Left lung (tissue), 14 donors: ENCODE measurements at places on chromosomes 4 and X.

DNA sequence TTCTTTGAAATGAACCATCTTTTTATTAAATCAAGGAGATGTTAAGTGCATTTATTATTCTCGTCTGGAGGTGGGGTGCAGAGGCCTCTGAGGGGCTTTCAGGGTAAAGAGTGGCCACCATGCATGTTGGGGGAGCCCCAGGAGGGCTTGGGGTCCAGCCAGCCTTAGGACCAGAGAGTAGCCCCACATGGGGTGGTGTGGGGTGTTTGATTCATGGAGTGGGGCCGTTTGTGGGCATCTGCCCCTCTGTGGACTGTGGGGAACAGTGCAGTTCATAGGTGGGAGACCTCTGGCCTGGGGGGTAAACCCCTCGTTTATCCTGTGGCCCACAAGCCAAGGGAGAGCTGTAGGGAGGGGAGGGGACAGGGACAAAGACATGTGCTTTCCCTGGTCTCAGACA, 26.9 kb downstream of the HTRA3 start:
- DNase-seq, result no peak

DNA sequence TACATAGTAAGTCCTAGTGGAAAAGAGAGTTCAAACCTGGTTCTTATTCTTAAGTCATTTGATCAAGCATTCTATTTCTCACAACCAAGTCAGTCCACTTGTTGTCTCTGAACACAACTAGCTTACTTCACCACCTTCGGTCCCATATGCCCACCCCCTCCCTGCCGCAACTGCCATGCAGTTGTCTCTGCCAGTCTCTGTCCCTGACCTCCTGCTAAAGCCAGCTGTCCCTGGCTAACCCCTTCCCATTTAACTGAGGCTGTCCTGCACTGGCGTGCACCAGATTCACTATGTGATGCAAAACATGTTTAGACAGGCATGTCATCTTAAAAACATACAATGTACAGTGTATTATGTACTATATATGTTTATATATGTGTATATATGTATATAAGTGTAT, 12.7 kb downstream of the FRAS1 start:
- DNase-seq, result no peak

DNA sequence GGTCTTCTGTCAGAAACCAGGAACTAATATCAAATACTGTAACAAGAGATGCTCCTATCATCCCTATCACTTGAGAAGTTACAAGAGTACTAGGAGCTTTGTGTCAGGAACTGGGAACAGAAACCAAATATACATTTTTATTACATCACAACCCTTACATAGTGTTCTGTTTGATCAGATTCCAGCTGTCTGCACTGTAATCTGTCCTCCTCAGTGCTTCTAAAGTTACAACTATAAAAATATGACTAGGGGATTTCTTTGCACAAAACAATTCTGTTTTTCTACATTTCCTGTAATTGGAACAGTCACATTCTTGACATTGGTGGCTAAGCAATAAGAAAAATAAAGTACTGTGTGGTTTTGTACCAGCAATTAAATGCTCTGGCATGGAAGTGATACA, 686.0 kb downstream of the PDHA2 start:
- no peak for DNase-seq

DNA sequence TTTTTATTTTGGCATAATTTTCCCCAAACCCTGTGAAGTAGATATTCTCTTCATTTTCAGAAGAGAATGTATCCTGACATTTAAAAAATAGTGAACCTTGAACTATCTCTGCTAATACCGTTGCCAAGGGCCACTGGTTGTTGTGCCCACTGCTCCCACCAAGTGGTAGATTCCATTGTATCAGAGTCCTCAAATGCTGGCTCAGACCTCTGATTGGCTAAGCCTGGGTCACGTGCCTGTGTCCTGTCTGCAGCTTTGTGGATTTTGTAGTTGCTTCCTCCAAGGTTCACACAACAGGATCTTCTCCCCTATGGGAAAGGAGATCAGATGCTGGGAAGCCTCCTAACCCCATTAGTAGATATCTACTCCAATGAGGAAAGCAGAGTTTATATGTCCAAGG, 104.8 kb upstream of the CASK start:
- no peak for DNase-seq

- no peak for DNase-seq
Measured at GRCh38 chrX:11259437-11259836, 33.8 kb upstream of the AMELX start.

- no peak for DNase-seq
Measured at GRCh38 chr4:183248201-183248600, 71.9 kb downstream of the CLDN22 start.

GRCh38 chrX:111100191-111100590, 4.2 kb downstream of the PAK3 start:
- DNase-seq, result no peak

DNA sequence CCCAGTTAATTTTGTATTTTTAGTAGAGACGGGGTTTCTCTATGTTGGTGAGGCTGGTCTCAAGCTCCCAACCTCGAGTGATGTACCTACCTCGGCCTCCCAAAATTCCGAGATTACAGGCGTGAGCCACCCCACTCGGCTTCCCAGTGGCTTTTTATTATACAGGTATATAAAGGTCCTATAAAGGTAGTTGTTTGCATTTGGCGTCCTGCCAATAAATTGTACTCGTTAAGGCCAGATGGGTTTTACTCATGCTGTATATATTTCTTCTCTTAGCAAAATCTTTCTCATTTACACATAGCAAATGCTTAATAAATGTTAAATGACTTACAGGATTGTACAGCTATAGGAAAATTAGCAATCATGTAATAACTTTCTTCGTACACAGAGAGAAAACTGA, 6.9 kb downstream of the SHROOM3 start:
- DNase-seq, result no peak

- DNase-seq, result no peak
Measured at GRCh38 chr4:7941111-7941964, 1.7 kb upstream of the AFAP1 start.

DNA sequence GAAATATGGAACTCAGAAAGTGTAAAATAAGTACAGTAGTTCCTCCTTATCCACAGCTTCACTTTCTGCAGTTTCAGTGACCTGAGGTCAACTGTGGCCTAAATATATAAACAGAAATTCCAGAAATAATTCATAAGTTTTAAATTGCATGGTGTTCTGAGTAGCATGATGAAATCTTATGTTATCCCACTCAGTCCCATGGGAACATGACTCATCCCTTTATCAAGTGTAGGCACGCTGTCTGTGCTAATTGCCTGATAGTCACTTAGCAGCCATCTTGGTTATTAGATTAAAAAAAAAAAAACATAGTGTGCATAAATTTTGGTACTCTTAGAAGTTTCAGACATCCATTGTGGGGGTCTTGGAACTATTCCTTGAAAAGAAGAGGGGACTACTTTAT, 983.4 kb upstream of the ADGRL3 start:
- DNase-seq, result no peak

DNA sequence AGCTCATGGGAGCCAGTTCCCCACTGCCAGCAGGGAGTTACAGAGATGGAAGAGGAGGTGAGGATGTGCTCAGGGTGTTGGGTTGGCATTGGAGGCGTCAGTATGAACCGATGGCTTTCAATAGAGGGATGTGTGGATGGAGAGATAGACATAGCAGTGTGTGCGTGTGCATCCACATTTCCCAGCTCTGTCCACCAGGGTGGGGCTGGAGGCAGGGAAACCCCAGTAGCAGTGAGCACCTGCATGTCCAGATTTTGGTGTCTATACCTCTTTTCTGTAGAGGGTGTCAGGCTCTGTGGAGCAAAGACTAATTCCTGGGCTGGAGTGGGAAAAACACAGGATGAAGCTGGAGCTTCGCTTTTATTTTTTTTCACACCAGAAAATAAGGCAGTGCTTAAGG, 37.2 kb upstream of the HGFAC start:
- DNase-seq, result no peak

DNA sequence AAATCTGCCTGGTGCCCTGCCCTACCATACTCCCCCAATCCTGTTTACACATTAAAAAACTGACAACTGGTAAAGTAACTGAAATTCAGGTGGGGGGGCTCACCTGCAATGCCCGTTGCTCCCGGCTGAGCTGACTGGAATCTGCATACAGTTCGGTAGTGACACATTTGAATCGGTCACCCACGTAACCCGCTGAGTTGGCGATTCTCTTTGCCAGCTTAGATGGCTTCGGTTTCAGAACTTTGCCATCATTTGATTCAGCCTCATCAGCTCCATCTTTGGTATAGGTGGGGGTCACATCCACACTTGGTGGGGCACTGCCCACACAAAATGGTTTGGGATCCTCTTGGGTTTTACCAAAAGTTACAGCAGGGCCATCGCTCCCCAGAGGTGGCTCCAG, 25.5 kb downstream of the BCOR start:
- DNase-seq, result no peak

DNA sequence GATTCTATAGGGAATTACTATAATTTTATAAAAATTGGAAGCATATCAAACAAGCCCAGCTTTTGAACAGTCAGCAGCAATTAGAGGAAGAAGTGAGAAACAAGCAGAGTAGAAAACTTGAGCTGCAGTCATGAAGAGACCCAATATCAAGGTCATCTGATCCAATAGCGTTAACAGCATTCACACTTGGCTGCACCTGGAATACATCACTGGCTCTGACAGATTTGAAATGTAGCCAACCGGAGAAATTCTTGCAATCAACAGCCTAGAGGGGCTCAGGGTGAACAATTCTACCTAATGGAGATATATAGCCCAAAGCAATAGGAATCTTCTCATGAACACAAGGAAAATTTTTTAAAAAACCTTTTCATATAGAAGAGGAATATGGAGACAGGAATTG, 13.6 kb downstream of the DDX53 start:
- no peak for DNase-seq

DNA sequence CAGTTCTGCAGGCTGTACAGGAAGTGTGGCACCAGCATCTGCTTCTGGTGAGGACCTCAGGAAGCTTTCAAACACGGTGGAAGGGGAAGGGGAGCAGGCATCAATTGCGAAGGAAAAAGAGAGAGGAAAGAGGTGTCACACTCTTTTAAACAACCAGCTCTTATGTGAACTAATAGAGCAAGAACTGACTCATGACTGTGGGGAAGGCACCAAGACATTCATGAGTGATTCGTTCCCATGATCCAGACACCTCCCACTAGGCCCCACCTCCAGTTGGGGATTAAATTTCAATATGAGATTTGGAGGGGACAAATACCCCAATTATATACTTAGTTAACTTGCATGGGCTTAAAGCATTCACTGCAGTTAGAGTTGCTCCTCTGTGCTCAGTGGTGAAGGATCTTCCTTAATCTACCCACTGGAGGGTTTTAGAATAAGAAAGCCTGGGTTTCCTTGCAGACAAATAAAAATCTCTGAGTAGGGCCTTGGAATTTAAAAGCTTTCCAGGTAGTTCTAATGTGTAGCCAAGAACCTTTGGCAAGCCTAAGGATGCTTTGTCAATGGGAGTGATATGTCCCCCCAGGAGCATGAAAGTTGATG, 60.0 kb downstream of the SYNPO2 start:
- DNase-seq, result no peak

GRCh38 chr4:169030562-169030982, 20.5 kb upstream of the CBR4 start:
- no peak for DNase-seq

DNA sequence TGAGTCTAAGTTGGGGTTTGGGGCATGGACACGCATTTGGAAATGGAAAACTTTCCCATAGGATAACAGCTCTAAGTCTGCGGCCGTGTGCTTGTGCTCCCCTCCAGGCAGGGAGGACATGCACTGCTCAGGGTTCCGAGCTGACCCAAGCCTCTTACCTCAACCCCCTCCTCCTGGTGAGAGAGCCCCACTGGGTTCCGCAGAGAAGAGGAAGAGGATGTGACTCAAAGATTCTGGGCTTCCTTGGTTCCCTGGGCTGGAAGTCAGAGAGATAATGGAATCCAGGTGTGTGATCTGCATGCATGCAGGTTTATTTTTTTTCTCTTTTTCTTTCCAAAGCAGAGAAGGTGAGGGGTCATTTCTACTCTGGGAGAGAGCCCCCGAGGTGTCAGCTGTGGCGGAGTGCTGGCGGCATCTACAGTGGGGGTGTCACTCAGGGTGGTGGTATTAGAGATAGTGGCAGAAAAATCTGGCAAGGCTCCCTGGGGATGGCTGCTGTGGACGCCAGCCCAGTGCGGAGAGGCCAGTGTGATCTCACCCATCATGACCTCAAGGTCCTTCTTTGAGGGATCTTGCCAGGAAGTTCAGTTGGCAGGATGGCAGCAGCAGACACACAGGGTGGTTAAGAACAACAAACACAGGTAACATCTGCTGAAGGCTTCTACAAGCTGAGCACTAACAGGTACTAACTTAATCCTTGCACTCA, 168.7 kb upstream of the HAND2 start:
- DNase-seq, result no peak

GRCh38 chr4:121510341-121510874, 129.6 kb upstream of the QRFPR start:
- DNase-seq, result no peak

DNA sequence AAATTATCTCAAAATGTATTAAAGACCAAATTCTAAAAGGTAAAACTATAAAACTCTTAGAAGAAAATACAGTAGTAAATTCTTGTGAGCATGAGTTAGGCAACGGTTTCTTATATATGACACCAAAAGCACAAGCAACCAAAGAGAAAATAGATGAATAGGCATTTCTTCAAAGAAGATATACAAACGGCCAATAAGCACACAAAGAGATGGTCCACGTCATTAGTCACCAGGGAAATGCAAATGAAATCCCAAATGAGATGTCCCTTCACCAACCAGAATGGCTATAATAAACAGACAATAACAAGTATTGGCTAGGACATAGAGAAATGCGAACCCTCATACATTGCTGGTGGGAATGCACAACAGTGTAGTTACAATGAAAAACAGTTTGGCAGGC, 44.6 kb downstream of the RAB33A start:
- no peak for DNase-seq
